ENCODE measurements at places on chromosomes 3 and 15.
A peak's percentile ranks its signal among the peaks of the same experiment; 100 is the strongest.

DNA sequence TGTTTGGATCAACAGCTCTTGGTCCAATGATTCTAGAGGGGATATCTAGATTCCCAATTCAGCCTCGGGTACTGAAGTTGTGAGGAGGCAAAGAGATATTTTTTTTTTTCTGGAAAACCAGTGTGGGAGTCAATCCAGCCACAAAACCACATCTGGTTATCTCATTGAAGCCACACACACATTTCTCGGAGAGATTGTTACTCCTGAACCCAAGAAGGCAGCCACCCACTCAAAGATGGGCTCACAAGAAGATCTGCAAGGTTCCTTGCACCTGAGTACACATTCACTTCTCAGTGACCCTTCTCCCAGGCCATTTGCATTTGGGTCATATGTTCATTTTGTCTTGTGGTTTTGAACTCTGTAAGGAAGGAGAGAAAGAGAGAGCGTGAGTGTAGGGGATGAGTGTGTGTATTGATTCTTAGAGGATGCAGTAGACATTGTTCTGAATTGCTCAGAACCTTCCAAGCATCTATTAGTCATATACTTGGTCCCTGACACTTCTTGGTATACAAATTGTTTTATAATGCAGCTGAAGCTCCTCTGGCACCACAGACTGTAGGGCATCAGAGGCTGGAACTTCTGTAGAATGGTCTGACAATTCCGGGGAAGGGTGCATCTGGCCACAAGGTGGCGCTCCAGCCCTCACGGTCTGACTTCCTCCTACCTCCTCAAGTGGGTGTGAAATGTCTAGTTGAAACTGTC lies 39.3 kb upstream of the TRA2B start:
- no peak for DNase-seq

DNA sequence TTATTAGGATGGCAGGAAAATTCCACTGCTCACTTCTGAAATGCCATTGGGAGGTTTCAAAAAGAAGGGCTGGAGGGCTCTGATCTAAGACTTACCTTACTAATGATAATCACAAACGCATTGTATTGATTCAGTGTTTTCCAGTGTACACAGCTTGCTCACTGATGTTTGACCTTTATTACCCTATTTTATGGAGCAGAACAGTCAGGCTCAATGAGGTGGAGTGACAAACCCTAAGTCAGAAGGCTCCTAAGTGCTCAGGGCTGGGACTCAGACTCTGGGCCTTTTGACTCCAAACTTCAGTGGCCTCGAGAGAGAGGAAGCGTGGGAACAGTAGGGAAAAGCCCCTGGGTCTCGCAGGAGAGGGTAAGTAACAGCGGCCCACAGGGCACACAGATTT lies 20.3 kb upstream of the RAD18 start:
- DNase-seq, result no peak

- no peak for DNase-seq
Measured at GRCh38 chr3:196321162-196321561, 3.1 kb upstream of the DYNLT2B start.

- DNase-seq, result no peak
Measured at GRCh38 chr15:38743147-38743546, 178.5 kb upstream of the RASGRP1 start.

DNA sequence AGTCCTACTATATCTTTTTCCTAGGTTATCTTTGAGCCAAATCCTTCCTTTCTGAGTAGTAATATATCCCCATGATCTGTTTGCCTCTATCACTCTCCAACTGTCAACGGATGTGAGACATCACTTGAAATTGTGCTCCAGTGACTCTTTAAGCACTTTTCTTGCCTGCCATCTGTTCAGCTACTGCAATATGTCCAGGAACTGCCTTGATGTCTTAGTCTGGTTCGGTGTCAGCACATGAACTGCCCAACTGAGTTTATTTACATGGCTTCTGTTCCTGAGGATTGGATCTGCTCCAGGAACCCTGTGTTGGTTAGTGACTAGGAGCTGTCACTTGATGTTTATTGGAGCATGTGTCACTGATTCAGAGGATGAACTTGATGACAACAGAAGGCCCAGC lies 116.5 kb downstream of the SLC9A9 start:
- no peak for DNase-seq

DNA sequence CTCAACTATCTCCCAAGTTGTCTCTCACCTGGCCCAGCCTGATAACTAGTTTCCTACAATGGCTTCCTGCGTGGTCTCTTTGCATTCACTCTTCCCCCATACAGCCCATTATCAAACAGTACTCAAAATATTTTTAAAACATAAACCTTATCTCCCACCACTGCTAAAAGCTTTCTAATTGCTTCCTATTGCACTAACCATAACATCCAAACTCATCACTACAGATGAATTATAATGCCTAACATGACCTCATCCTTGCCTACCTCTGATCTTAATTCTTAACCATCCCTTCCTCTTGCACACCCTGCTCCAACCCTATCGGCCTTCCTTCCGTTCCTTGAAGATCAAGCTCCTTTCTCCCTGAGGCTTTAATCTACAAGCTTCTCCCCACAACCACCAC lies 17.0 kb downstream of the ACAP2 start:
- no peak for DNase-seq

DNA sequence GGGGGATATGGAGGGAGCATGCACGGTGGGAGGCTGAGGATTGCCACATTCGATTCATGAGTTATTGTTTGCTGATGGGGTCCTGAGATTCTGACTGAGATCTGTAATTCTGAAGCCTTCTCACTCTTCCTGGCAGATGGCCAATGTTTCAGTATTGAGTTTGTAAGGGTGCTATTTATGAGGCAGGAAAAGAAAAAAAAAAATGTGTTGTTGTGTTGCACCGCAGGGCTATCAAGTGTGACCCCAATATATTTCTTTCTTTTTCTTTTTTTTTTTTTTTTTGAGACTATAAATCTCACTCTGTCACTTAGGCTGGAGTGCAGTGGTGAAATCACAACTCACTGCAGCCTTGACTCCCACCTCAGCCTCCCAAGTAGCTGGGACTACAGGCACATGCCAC lies 3.2 kb upstream of the SENP2 start:
- no peak for DNase-seq

DNA sequence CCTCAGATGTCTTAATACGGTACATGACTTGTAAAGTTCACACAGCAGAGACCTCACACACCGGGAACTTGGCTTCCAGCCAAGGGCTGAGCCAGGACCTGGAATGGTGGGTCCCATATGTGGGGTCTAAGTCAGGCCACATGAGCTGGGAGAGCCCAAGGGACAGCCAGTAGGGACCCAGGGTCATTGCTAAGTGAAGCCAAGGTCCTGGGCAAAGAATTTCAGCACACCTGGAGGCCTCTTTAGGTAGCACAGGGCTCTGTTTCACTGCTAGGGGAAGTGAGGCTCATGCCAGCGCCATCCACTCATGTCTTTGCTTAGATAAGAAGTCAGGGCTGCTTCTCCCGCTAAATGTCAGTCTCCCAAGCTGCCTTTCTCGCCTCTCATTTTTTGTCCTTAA lies 116.6 kb upstream of the TLE3 start:
- DNase-seq, result no peak

- DNase-seq, result no peak
Measured at GRCh38 chr3:122576174-122576940, 1.1 kb upstream of the PARP15 start.

- DNase-seq, result no peak
Measured at GRCh38 chr15:90816401-90817116, 51.8 kb upstream of the FURIN start.

GRCh38 chr3:81602781-81603180 lies 158.7 kb downstream of the GBE1 start:
- DNase-seq, result no peak

DNA sequence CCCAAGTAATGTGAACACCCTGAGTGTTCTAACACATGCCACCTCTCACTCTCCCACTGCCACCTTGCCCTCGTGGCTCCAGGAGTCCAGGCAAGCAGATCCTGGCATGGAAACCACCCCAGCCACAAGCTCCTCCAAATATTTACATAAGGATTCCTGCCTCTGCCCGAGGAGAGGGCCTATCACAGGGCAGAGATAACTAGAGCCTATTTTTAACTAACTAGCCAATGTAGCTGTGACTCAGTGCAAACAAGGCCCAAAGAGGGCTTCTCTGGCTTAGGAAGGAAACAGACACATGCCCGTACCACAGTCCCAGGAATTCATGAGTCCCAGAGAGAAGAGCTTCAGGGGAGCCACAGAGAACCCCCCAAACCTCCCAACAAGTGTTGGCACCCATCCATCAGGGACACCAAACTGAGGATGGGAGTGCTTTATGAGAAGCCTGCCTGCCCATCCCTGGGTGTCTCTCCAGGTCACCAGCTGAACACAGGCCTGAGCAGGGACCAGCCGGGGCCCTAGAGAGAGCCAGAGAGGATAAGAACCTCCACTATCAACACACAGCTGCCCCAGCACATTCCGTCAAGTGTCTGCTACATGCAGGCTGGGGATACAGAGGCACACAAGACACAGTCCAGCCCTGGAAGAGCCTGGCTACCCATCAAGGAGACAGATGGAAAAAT lies 9.2 kb downstream of the FYCO1 start:
- no peak for DNase-seq

GRCh38 chr3:142348460-142348859 lies 99.4 kb downstream of the XRN1 start:
- DNase-seq, result no peak

GRCh38 chr15:45099549-45100165 lies 14.3 kb downstream of the DUOX2 start:
- DNase-seq, result no peak

- no peak for DNase-seq
Measured at GRCh38 chr3:51967384-51968169, at the start of gene PCBP4. Gene PCBP4 (minus strand): TSS chr3:51967454. CDS start chr3:51961240, 6,214 bp downstream.

DNA sequence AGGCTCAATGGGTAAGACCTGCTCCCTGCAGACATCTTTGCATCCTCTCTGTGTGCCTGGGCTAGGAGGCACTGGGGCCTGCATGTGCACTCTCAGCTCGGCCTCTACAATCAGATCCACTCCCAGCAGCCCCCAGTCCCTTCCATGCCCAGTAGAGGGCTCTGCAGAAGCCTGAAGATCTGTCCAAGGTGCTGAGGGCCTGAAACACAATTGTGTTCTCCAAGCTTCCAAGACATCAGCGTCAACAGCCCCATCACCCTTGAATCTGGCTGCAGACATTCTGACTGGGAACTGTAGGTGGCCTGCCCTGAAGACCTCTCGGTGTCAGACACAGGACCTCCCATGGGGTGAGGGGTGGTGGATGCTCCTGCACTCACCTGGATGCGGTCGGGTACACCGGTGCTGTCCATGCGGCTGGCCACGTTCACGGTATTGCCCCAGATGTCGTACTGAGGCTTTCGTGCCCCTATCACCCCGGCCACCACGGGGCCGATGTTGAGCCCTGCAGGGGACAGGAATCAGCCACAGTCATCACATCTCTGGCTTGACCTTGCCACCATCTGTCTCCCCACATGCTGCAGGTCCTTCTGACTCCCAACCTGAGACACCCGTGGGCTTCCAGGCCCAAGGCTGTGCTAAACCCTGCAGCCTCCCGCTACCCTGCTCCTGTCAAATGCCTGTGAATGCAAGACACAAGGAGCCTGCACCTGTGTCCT lies 84.7 kb downstream of the SEC22A start:
- peak; percentile 29 for DNase-seq

GRCh38 chr15:27690290-27690689 lies 408.8 kb downstream of the OCA2 start:
- DNase-seq, result no peak

DNA sequence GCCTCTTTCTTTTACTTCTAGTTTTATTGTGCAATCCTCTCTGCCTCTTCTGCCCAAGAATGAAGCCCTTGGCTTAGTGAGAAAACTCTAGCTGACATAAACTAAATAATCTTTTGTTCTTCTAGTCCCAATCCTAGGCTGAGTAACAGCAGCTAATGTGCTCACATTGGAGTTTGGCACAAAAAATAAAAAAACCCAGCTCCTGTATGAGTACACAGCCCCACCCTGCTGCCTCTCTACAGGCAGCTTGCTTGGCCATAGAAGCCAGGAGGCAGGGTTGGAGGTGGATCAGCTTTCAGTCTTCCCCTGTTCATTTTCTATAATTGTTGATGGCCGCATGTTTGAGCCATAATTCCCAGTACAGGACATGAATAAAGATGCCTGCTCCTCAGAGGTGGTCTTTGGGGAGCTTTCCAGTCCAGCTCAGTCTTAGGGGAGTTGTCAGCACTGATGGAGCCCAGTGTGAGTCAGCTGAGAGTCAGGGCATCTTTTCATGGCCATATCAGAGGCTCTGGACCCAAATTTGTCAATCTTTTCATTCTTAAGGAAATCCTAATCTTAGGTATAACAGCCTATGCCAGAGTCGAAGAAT lies 46.7 kb downstream of the RTP1 start:
- DNase-seq, result no peak

- DNase-seq, result no peak
Measured at GRCh38 chr3:37906734-37907282, 45.1 kb downstream of the CTDSPL start.

DNA sequence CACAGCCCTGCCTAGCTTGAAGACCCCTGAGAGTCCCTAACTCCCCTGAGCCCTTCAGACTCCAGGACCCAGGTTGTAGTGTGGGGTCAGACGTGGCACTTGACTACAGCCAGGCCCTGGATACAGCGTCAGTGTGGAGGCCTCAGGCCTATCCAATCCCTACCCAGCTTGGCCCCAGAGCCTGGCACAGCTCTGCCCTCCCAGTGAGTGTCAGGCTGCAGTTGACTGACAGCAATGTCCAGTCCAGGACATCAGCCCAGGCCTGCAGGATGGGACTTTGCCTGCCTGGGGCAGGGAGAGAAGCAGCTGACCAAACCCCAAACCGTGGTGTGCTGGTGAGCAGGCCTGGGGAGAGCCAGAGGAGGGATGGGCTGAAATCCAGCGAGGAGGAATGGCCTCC lies 27.3 kb downstream of the KLF13 start:
- no peak for DNase-seq

DNA sequence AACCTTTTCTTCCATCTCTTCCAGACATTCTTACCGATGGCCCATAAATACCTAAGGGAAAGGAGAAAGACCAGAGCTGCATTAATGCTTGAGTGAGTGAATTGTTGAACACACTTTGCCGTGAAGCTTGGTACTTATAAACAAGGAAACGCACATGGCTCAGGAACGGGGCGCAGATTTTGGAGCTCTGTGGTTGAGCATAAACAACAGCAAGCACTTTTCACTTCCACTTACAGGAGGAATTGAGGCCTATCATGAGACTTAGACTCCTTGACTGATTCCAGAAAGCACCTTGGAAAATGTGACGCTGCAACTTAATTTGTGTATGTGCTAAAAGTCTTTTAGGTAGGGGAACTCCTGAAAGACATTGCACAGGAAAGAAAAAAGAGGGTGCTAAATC lies 197.5 kb upstream of the FEZF2 start:
- no peak for DNase-seq

Measured in D721Med (cell line).